Fibroblast of skin of left quadriceps (primary cell): ENCODE measurements at places on chromosomes 13 and 19.

DNA sequence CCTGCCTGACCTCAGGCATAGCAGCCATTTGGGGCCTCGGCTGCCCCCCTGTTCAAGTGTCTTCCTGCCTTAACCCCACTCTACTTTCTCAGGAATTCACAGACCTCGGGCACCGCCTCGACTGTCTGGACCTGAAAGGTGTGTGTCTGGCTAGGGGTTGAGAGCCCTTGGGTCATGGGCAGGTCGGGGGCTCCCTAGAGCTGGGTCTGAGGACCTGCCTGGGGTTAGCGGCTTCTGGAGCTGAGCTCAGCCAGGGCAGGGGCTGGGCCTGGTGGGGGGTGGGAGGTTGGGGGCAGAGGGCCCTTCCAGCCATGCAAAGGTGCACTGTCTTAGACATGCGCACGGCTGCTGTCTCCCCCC is 20.7 kb downstream of the NKPD1 start:
- no peak for DNase-seq

GRCh38 chr13:59279028-59279427 is 884.7 kb downstream of the DIAPH3 start:
- no peak for DNase-seq

DNA sequence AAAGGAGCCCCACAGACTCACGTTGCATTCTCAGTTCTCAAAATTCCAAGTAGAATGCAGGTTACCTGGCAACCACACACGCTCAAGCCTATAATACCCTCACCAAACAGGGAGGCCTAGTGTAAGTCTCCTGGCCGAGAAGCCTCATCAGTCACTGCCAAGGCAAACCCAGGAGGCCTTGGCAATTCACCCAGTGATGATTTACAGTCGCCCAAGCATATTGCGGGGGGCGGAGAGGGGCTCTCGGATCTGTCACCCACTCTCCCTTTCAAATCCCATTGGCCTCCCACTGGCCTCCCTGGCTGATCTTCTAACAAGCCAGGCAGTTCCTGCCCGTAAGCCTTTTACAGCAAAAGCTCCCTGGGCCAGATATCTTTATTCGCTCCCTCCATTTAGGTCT is 1.1 kb downstream of the AKAP8L start:
- DNase-seq = no peak

DNA sequence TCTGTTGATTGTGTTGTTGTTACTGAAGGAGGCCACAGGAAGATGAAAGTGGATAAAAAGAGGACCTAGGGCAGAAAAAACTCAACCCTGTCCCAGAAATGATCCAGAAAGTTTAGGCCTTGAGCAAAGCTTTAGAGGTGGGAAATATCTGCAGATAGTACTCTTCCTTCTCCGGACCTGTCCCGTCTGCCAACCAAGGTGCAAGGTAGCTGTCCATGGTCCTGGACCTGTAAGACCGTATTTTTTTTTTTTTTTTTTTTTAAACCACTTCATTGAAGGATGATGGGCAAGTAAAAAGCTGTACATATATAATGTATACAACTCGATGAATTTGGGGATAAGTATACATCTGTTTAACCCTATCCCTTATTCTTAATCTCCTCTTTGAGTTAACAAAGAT is 225.9 kb downstream of the OLFM4 start:
- DNase-seq = no peak

- DNase-seq = no peak
These were observed 583.0 kb upstream of the ATXN8OS start for GRCh38 chr13:69524459-69525150.

DNA sequence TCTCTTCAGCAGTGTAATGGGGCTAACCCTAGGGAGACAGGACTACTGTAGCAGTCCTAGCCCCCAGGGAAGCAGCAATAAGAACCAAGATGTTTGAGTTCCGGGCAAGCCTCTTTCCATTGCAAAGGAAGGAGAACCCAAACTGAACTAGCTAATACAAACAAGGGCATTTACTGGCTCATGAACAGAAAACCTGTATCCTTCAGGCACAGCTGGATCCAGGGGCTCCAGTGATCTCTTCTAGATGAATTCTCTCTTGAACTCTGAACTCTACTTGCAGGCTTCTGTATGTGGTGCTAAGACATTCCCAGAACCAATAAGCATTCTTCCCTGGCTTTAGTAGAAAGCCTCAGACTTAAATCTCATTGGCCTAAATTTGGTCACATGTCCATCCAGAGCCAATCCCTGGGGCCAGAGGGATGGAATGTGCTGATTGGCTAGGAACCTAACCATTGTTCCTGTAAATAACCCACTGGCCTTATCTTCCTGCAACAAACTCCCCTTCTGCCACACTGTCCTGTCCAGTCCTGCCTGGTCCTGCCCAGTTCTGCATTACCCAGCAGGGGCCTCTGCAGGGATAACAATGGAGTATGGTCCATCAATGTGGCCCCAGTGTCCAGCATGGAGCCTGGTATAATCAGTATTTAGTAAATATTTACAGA is 3.9 kb upstream of the PODNL1 start:
- no peak for DNase-seq

DNA sequence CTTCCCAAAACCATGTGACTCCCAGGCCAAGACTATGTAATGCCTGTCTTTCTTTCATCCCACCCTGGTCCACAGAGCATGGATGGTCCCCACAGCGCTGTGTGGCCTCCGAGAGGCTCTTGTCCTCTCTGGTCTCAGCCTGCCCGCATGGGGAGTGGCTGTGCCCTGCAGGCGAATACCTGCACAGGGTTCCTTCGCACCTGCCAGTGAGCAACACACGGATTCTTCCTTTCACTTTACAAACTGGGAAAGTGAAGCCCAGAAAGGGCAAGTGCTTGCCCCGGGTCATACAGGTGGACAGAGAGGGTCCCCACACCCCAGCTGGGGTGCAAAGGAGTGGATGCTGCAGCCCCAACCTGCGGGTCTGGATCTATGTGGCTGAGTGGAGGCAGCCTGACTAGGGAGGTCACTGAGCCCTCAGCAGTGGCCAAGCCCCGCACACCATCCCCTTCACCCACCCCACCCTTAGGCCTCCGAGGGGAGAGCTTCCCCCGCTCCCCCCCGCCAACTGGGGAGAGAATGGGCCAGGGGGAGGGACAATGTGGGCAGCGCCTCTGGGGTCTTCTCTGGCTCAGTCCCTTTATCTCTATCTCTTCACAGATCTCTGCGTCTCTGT is 747 bp upstream of the MARK4 start:
- DNase-seq = no peak

DNA sequence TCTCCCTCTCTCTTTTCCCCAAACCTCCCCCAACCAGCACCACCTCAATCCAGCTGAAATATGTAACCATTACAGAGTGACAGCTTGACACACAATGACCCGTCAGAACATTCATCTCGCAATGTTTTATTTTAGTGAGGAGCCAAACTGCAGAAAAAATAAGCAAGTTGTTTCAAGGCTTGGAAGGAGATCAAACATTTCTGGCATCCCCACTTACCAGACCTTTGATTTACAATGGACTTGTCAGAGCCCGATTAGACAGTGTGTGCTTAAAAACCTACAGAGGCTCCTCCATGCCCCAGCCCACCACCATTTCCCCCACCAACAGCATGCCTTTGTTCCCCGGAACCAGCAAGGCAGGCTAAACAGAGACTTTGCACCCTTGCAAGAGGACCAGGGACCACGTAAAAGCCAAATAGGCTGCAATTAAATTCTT is 382.8 kb upstream of the ZNF507 start:
- DNase-seq = no peak

DNA sequence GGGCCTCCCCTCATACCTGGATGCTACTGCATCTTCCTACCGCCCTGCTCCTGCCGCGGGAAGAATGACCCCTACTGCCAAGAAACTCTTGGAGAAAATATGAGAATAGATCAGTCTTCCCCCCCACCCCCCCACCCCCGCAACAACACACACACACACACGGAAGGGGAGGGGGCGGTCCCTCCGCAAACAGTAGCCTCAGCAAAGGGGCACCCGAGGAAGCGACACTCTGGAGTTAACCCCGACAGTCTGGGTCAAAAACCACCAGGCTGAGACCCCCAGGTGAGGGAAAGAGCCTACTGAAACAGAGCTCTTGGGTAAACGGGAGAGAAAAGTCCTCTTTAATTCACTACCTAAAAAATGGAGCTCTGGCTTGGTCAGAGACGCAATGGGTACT is 1.2 kb downstream of the MED26 start:
- DNase-seq = no peak

DNA sequence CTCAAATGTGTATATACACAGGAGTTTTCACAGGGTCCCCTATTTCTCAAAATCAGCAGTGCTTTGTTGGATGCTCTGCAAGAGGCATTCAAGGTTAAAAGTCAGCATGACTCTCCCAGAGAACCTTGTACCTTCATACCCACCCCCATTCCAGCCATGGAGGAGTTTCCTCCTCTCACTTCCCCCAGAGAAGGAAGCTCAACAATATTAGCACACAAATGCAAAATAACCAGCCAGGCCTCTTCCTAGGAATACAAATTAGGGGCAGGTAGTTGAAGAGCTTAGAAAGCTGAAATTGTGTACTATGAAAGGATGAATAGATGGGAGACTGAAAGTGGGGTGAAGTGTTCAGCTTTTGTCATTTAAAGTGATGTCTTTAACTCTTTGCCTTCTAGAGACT is 43.8 kb downstream of the SPRY2 start:
- no peak for DNase-seq

DNA sequence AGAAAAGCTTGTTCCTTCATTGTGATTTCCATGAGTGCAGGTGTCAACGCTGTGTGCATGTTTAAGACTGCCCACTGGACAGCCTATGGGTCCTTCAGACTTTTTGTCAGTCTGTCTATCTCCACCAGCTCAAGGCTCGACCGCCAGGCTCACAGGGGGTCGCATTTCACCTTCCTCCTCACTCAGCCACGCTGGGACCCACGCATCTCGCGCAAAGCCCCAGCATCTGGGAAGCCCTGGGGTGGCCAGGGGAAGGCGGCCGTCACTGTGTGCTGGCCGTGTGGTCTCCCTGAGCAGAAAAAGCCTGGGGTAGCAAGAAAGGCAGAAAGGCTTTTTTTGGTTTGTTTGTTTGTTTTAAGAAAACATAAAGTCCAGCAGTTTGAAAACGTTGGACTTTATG is 48.5 kb downstream of the KLF2 start:
- no peak for DNase-seq

- no peak for DNase-seq
These were observed 40.2 kb downstream of the RAB20 start for GRCh38 chr13:110521296-110521680.

DNA sequence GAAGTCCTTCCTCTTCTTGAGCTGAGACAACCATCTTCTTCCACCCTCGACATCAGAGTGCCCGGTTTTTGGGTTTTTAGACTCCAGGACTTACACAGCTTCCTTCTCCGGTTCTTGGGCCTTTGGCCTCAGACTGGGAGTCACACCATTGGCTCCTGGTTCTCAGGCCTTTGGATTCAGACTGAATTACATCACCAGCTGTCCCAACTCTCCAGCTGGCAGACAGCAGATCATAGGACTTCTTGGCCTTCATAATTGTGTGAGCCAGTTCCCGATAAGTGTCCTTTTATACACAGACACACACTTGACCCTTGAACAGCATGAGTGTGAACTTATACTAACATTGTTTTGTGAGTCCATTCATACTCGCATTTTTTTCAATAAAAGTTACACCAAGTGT is 166.0 kb upstream of the UBL3 start:
- DNase-seq = no peak

DNA sequence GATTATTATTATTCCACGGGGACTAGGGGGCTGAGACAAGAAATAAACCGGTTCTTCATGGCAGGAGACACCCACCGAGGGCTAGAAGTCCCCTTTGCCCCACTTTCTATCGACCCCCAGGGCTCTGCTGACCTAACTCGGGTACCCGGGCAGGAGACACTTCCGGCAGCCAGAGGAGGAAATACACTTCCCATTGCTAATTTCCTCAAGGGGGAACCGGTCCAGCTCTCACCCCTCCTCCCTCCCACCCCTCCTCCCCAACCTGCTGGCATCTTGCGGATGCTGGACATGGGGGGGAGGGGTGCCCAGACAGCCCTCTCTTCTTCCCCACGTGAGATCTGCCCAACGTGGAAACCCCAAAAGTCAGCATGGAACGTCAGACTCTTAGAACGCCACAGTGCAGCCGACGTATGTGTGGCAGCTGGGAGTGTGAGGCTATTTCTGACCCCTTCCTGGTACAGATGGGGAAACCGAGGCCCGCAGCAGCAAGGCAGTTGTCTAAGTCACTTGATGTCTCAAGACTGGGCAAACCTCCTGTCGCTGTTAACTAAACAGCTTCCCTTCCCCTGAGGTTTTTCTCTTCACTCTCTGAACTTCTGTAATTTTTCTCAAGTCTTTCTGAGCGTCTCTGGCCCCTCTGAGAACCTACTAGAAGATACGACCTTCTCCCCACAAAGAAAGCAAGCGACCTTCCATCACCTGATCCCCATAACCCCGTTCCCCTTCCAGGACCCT is 3.6 kb downstream of the GPR4 start:
- no peak for DNase-seq

- DNase-seq = no peak
These were observed 3.0 kb downstream of the HPN start for GRCh38 chr19:35044317-35045117.

GRCh38 chr13:36872621-36873020 is 47.4 kb downstream of the SMAD9 start:
- no peak for DNase-seq
